ENCODE measurements at places on chromosomes 1 and 21. TPM values are rescaled to one million over a fixed set of nuclear protein-coding genes. Genes with fewer than 3 reads are reported as not detected.

DNA sequence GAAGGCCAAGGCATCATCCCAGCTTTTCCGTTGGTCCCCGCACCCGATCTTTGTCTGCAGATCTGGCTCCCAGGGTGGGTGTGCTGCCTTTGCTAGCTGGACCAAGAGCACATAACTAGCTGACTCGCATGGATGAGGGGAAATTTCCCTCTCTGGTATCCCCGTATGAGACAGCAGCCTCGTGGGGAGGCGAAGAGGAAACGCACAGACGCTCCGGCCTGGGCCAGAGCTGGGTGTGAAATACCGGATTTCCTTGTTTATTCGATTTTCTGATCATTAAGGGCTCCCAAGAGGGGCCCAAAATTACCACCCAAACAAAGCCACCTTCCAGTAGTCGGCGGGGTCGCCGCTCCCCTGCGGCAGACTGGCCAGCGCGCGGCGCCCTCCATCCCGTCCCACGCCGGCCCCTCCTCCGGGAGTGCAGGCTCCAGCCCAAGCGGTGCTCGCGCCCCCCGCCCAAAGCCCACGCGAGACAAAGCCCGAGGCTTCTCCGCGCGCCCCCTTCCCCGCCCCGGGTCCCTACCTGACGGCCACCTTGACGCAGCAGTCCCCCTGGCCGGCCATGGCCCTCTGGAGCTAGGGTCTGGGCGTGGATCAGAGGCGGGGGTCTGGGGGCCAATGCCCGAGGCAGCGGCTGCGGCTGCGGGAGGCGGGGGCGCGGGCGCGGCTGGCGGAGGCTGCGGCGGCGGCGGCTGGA is 546 bp downstream of the KIF21B start:
- DNase-seq: no peak

The MANEAL gene
- 3.7 TPM for total RNA-seq

DNA sequence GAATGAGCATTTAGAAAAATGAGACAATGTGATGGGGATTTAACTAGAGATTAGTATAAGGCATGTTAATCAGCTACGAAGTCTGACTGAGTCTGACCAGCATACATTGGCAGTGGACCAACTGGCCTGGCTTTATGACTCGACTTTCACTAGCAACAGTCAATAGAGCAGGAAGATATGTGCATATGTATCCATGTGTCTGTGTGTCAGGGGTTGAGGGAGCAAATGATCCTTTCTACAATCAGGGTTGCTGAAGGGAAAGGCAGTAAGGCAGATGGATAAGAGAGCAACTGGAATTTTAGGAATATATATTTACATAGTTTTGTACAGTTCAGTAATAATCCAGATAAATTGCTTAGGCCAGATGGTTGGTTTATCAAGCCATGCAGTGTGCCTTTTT is 645.6 kb downstream of the PLA2G4A start:
- DNase-seq: no peak

DNA sequence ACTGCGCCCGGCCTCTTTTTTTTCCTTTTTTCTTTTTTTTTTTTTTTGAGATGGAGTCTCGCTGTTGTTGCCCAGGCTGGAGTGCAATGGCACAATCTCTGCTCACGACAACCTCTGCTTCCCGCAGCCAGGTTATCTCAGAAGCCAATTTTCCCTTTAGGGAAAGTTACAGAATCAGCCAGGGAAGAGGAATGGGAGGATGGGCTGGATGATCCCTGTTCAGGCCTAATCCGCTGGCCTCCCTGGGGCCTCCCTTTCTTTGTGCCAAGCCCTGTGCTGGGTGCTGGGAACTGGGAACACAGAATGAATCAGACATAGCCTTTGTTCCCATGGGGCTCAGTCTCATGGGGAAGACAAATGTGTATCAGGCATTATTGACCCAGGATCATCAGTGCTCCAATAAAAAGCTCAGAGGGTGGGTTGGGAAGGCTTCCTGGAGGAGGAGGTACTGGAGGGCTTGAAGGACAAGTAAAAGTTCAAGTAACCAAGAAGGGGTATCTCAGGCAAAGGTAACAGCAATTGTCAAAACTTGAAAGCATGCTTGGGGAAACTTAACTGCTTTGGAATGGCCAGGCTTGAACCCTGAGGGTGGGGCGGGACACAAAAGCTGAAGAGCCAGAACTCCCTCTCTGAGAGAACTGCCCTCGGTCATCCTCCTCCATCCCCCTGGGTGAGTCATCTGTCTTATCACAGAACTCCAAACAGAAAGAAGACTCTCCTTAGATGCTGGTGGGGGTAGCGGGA is 14.3 kb downstream of the ECHDC2 start:
- no peak for DNase-seq

DNA sequence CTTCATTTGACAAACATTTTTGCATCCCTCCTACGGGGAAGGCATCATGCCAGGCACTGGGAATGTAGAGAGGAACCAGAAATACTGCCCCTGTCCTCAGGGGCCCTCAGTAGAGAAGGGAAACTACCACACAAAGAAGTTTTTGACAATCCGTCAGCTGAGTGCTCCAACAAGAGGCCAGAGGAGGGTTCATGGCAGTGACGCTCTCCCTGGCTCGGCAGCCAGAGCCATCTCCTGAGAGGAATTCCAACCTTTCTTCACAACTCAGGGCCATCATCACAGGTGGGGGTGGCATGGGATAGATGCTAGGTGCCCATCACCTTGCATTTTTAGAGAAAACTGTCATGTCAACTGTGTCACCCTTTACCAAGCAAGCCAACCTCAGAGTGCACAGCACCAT is 154.1 kb downstream of the HIVEP3 start:
- no peak for DNase-seq

DNA sequence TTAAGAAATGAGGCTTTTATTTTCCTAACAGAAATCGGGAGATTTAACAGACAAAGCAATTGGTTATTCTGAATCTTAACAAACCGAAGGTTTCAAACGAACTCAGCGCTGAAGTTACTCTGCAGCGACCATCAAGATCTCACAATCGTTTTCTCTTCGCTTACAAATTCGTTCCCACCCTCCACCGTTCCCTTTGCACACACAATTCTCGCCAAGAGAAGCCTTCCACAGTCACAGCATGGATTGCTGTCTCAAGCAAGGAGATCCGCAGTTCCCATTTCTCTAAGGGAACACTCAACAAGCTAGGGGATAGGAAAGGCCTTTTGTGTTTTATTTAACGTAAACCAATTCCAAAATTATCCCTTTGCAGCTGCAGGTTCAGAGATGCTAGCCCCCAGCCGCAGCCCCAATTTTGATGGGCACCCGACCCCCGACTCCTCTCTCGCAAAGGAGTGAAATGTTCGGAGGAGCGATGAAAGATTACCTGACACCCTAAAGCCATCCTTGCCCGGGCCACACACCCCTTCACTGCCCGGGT is 755 bp downstream of the FBXO42 start:
- DNase-seq: no peak

DNA sequence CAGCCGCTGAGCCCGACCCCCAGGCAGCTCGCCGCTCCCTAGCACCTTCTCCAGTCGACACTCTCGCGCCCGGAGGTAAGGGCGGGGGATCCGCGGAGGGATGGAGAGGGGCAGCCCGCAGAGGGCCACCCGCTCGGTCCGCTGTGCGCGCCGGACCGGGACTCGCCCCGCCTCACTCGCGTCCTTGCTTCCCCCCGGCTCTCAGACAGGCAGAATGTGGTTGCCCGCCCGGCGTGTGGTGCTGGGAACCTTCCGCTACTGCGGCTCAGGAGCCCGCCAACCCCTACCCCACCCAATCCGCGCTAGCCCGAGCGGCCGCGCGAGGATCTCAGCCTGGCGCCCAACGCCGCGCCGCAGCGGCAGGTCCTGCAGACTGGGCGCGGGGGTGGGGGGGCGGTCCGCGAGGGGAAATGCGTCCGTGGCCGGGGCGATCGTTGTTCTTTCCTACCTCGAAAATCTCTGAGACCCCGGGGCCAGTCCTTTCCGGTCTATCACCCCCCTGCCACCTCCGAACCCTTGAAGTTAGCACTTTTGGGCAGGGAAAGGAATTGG is 404 bp downstream of the LRRC8C start:
- DNase-seq: no peak

DNA sequence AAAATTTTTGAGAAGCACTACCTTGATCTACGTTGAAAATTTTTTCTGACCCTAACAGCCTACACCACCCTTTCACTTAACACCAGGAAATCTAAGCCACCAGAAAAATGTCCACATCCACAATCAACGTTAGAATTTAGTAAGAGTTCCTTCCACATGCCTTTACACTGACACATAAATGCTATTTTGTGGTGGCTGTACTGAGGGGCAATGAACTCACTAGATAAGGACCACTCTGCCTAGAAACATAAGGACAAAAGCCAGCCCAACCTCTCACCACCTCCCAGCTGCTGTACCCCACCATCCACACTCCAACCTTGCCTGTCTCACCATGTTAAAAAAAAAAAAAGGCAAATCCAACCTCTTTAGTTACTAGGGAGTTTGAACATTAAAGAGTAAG is 29.8 kb downstream of the PARP1 start:
- DNase-seq: no peak

- no peak for DNase-seq
These were observed 230.9 kb downstream of the DUSP10 start for GRCh38 chr1:221510793-221511503.

DNA sequence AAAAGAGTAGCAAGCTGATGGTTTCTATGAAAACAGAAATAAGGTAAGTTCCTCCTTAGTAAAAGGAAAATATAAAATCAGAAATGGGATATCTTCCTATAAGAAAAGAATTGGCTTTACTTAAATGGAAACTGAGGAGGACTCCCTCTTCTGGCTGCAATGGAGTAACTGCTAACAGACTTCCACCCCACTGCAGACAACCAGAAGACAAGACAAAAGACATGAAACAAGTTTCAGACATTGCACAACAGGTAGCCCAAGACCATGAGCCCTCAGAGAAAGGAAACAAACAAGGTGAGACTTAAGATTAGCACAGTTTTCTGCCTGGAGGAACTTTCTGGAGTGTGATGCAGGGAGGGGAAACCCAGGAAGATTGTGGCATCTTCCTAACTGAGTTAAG is 17.0 kb upstream of the OLFML2B start:
- DNase-seq: no peak

The OR14K1 gene
- 1.3 TPM for total RNA-seq

DNA sequence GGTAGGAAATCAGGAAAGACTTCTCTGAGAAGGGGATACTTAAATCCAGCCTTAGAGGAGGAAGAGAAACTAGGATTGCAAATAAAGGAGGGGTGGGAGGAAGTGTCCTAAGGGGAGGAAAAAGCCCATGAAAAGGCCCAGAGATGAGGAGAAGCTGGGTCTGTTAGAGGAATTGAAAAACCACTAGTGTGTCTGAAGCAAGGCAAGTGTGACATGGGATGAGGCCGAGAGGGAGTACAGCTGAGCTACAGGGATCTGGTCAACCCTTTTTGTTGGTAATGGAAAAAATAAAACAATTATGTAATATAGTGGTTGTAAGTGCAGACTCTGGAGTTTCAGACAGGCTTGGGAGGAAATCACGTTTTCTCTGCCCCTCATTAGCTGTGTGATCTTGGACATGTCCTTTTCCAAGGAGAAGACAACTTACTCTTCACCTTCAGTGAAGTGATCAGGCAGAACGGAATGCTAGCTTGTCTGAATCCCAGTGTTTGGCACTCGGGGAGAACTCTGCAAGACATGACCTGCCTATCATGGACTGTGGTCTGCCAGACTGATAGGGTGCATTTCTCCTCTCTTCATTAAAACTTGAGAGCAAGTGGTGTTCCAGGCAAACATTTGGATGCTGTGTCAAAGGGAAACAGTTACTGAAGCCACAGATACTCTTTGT is 7.4 kb upstream of the S100A10 start:
- DNase-seq: no peak

- no peak for DNase-seq
These were observed 11.1 kb downstream of the ZFYVE9 start for GRCh38 chr1:52153010-52153409.

DNA sequence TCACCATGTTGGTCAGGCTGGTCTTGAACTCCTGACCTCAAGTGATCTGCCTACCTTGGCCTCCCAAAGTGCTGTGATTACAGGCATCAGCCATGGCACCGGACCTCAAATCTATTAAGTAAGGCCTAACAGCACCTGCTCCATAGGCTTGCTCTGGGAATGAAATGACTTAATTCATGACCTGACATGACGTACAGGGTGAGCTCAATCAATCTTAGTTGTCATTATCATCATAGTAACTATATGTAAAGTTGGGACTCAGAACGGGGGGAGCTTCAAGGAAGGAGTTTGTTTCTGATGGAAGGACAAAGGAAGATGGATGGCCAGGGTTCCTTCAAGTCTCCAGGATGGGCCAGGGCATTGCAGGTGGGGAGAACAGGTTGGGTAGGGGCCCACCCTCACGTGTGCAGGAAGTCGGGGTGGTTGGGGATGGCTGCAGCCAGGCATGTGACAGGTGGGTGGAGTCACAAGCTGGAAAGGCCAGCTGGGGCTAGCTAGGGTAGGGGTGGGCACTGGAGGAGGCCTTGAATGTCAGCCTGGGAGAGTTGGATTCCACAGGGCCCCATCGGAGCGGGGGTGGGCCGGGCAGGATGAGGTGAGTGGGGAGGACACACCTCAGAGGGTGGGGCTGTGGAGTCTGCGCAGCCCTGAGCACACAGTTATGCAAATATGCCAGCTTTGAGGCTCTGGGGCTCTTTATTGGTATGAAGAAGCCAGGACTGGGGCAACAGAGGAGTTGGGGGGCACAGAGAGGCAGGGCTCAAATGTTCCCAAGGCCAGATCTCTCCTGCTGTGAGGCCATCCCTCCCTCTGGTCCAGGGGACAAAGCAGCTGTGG is 9.6 kb downstream of the TRIM62 start:
- DNase-seq: no peak

DNA sequence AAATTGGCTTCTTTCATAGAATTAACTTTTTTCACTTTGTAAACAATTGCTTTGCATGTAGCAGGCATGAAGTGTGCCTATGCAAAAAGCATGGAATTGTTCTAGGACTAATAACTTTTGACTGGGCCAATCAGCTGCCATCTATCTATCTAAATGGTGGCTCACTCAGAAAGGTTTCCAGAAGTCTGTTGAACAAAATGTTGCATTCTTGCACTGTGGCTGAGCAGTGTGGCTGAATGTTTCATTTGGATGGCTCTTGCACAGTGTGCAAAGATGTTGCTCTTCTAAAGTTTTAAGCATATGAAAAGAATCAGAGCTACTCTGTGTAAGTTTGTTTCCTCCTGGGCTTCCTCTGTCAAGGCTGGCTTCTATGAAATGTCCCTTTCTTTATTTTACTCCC is 213.5 kb downstream of the KCTD3 start:
- no peak for DNase-seq

- no peak for DNase-seq
These were observed 53.5 kb downstream of the CAPN2 start for GRCh38 chr1:223765719-223766340.

The CCDC185 gene
- total RNA-seq: not detected

The ABL2 gene
- 27.4 TPM for total RNA-seq
